ENCODE measurements at places on chromosomes 2 and 18.

DNA sequence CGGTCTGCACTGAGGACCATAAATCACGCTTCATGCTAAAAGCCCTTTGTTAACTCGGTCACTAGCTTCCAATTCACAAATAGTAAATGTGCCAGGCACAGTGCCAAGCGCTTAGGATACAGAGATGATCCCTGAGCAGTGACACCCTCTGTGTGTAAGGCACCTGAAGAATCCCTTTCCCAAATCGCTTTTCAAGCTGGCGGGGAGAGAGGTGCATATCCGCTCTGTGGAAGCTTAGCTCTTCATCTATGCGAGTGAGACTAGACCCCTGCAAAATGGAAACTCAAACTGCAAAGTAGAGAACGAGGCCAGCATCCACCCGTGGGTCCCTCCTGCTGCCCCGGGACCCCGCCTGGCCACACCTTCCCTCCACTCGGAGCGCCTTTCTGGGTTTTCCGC lies 2.4 kb downstream of the PIEZO2 start:
- DNase-seq, result no peak

DNA sequence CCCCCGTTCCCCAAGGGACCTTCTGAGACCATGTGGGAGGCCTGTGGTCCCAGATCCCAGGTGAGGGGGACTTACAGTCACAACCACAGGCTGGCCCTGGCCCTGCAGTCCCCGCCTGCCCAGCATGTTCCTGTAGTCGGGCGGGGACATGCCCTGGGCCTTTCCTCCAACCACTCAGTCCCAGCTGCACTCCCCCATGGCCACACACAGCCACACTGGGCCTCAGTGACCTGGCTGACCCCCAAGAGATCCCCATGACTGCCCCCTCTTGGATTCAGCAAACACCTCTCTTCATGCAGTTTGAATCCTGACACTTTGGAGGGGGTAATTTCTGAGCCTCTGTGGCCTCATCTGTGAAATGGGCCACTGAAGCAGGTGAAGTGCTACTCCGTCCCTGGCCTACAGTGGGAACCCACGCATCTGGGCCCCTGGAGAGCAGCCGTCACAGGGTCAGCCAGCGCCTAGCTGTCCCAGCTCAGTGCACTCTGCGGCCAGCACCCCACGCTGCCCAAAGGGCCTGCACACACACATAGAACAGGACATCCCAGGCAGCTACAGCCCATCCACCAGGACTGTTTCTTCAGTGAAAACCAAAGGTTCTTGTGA lies 12.7 kb upstream of the ARHGEF4 start:
- peak; percentile 36 for DNase-seq

DNA sequence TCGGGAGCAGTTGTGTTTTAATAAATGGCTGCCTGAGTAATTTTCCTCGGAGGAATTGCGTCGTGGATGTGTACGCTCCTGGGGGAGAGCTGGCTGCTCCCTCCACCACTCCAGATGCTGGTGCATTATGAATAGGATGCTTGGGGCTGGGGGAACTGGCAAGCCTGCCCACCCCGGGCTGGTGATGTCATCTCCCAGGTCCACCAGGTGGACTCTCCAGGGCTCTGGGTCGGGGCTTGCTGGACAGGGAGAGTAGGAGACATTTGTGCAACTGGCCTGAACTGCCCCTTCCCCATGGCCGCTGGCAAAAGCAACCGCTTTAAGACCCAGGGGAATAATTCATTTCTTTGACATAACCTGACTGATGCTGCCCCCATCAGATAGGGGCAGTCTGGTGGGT lies 158.7 kb downstream of the KLHL29 start:
- no peak for DNase-seq

- no peak for DNase-seq
These were observed 27.3 kb downstream of the DGKD start for GRCh38 chr2:233381638-233381995.

DNA sequence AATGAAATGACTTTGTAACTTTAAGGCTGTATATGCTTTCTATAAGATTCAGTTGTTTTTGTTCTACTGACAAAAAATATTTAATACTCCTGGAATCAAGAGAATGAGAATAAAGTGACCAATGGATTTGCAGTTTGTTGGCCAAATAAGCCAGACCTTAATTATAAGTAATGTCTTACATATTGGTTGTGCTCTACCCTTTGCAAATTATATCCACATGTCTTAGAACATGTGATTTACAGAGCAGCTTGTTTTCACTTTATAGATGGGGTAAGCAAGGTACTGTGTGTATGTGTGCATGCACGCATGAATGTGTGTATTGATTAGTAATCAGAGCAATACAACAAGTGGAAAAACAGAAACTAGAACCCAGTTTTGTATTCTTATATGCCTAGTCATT lies 59.1 kb downstream of the RMDN2 start:
- DNase-seq, result no peak

DNA sequence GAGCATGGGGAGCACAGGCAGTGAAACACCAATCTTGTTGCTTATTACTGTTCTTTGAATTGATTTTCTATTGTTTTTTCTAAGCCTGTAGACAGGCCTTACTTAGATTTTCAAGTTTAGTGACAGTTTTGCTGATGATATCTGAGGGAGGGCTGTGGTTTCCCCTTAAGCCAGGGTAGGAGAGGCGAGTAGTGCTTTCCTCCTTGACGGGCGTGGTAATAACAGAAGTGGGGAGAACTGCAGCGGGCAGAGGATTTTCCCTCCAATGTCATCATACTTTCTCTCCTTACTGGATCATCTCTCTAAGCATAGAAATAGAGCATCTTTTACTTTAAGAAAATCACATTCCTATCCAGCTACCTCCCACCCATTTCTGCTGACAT lies 314.4 kb downstream of the ALK start:
- DNase-seq, result no peak

- no peak for DNase-seq
These were observed 1.3 kb downstream of the PTPN2 start for GRCh38 chr18:12882453-12883371.

DNA sequence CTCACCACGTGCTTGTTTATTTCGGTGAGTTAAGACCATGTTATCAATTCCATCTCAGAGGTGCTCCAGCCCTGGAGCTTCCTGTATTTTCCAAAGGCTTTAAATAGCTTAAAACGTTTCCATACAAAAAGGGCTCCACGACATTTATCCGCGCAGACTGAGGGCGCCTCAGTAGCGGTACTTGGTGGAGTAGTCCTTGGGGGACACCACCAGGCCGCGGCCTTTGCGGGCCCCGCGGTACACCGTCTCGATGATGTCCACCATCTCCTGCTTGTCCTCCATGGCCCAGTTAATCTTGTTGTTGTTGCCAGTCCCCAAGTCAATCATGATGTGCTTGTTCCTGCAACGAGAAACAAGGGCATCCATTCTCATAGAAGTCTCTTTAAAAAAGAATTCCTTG lies 9.1 kb downstream of the HSBP1L1 start:
- no peak for DNase-seq

GRCh38 chr2:241986836-241987641 lies 117.5 kb downstream of the RTP5 start:
- DNase-seq, result no peak

GRCh38 chr2:218298314-218298875 lies 6.1 kb upstream of the TMBIM1 start:
- DNase-seq, result no peak

GRCh38 chr18:74541703-74542555 lies 7.6 kb downstream of the CNDP1 start:
- no peak for DNase-seq

- DNase-seq, result no peak
These were observed 443.9 kb upstream of the ZNF804A start for GRCh38 chr2:184154438-184154837.

DNA sequence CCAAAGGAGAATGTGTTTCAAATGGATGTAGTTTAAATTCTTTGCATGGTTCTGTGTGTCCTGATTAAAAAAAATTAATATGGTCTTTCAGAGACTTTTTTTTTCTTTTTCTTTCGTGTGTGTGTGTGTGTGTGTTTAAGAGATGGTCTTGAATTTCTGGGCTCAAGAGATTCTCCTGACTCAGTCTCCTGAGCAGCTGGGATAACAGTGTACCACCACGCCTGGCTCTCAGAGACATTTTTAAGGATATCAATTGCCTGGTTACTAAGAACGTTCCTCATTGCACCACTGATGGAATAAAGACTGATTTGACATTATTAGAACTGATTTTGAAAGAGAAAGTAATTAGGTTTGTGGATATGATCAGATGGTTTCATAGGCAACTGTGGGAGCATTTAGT lies 163.8 kb upstream of the SMAD7 start:
- no peak for DNase-seq

DNA sequence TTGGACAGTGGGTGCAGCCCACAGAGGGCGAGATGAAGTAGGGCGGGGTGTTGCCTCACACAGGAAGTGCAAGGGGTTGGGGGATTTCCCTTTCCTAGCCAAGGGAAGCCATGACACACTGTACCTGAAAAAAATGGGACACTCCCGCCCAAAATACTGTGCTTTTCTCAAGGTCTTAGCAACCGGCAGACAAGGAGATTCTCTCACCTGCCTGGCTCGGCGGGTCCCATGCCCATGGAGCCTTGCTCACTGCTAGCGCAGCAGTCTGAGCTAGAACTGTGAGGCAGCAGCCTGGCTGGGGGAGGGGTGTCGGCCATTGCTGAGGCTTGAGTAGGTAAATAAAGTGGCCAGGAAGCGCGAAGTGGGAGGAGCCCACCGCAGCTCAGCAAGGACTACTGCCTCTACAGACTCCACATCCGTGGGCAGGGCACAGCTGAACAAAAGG lies 244.7 kb downstream of the NBAS start:
- no peak for DNase-seq

- no peak for DNase-seq
These were observed 211.9 kb downstream of the AGPS start for GRCh38 chr2:177604271-177605065.

GRCh38 chr18:31950583-31950982 lies 7.7 kb upstream of the TRAPPC8 start:
- no peak for DNase-seq

GRCh38 chr2:99338029-99338585 lies 918 bp downstream of the EIF5B start:
- no peak for DNase-seq

GRCh38 chr2:160283675-160284074 lies 83.6 kb upstream of the ITGB6 start:
- no peak for DNase-seq

- DNase-seq, result no peak
These were observed 215.2 kb upstream of the ATP5MC3 start for GRCh38 chr2:175396696-175397095.

- no peak for DNase-seq
These were observed 74.6 kb downstream of the RPRM start for GRCh38 chr2:153403940-153404339.

- DNase-seq, result no peak
These were observed 232.3 kb upstream of the CHAC2 start for GRCh38 chr2:53535234-53535840.

- no peak for DNase-seq
These were observed 95.3 kb upstream of the ALKAL2 start for GRCh38 chr2:383178-383577.

GRCh38 chr18:12703664-12704063 lies 822 bp downstream of the PSMG2 start:
- DNase-seq, result peak; percentile 28

GRCh38 chr2:102027036-102027980 lies 35.5 kb downstream of the IL1R2 start:
- no peak for DNase-seq

DNA sequence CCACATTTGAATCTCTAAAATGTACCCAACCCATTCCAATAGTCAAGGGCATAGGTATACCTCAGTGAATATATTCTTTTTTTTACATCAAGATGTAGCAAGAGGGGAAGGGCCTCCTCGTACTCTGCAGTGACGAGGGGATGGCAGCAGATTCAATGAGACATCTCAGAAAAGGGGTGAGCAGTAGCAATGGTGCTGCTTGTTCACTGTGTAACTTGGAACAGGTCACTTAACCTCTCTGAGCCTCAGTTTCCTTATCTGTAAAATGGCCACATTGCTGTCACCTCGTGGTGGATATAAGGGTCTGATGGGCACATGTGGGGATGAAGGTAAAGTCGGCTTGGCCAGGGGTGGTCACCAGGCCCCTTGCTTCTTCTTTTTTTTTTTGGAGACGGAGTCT lies 221.6 kb downstream of the SEPTIN10 start:
- no peak for DNase-seq

DNA sequence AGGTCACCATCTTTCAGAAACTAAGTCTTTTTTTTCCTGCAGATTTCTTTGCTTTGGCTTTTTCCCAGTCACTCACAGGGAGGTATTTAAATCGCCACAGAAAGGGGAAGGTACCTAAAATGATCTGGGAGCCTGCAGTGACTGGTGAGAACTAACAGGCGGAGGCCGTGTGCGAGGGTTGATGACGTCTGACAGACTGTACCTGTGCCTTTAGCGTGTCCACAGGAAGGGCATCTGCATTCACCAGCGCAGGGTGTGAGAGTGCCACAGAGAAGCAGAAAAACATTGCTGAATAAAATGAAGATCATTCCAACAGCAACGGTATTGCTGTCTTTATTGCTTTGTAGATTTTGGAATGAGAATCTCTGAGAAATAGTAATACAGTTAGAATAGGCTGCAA lies 5.7 kb downstream of the CTDP1 start:
- peak; percentile 38 for DNase-seq

GRCh38 chr2:104965900-104966299 lies 72.0 kb upstream of the MRPS9 start:
- no peak for DNase-seq

GRCh38 chr18:10564975-10565773 lies 39.3 kb downstream of the NAPG start:
- no peak for DNase-seq

GRCh38 chr2:105187531-105187930 lies 54.0 kb upstream of the GPR45 start:
- no peak for DNase-seq

DNA sequence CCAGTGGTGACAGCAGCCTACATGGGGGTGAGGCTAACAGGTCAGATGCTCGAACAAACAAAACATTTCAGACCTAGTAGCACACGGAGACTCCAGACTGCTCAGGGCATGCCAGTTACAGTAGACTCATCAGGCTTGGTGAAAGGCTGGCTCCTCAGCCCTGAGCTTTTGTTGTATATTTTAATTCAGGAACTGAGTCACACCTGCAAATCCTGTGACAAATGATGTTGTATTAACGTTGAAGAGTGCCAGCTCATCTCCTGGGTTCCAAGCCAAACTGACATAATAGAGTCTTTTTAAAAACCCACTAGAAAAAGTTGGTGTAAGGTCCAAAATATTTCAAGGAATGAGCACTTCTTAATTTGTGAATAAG lies 65.3 kb downstream of the C1D start:
- no peak for DNase-seq
